ENCODE measurements at places on chromosomes 2 and 18. TPM values are rescaled to one million over a fixed set of nuclear protein-coding genes. Genes with fewer than 3 reads are reported as not detected.

UPP2 gene
- not detected for total RNA-seq

BCL11A gene
- total RNA-seq = 0.20 TPM

SCN9A gene
- total RNA-seq = 23.8 TPM

MAP3K19 gene
- total RNA-seq = not detected

ZNF385B gene
- not detected for total RNA-seq

ZAP70 gene
- 0.13 TPM for total RNA-seq
